ENCODE measurements at places on chromosomes 12 and 14.

GRCh38 chr12:124567673-124568373, 411 bp upstream of the NCOR2 start:
- DNase-seq = peak; percentile 98

GRCh38 chr12:81378601-81379285, 300.9 kb downstream of the ACSS3 start:
- DNase-seq = no peak

DNA sequence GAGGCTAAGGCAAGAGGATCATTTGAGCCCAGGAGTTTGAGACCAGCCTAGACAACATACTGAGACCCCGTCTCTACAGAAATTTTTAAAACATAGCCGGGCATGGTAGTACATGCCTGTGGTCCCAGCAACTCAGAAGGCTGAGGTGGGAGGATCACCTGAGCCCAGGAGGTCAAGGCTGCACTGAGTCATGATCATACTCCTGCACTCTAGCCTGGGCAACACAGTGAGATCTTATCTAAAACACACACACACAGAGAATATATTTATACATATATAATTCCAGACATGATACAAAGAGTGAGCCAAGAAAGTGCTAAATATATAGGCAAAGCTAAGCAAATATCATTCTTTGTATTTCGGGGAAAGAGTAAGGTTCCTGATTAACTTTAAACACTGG, 9.4 kb downstream of the ZFC3H1 start:
- no peak for DNase-seq

- DNase-seq = no peak
Measured at GRCh38 chr12:12008232-12008850, 62.4 kb upstream of the BCL2L14 start.

DNA sequence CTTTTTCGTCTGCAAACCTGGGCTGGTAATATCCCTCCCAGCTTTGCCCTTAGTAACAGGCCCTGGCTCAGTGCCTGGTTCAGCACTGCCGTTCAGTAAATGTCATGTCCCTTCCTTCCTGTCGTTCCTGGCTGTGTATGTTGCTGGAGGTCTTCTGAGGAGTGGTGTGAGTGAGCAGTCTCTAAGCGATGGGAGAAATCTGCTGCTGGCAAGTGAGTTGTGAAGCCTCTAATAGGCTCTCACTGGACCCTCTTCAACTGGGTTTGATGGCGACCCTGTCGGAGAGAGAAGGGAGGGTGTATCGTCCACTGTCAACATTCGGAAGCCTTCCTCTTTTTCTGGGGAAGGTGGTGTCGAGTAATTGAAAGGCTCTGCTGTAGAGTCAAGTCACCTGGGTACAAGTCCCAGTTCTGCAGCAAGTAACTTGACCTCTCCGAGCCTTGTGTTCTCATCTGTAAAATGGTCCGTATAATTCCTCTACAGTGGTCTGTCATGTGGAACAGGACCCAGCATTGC, 62.8 kb downstream of the HRK start:
- peak; percentile 33 for DNase-seq

DNA sequence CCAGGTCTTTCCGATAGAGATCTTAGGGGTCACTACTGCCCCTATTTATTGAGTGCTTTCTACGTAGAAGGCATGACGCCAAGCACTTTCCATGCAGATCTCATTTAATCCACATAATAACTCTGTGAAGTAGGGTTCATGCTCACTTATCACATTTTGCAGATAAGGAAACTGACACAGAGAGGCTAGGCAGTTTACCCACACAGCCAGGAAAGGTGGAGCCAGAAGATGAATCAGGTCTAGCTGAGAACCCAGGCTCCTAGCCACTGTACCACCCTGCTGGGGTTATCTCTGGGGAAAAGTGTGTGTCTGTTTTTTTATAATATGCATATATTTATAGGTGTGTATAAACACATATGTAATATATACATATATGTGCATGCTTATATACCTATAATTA, 83.6 kb downstream of the KSR2 start:
- DNase-seq = no peak

GRCh38 chr12:11853126-11853525, 203.7 kb downstream of the ETV6 start:
- no peak for DNase-seq

DNA sequence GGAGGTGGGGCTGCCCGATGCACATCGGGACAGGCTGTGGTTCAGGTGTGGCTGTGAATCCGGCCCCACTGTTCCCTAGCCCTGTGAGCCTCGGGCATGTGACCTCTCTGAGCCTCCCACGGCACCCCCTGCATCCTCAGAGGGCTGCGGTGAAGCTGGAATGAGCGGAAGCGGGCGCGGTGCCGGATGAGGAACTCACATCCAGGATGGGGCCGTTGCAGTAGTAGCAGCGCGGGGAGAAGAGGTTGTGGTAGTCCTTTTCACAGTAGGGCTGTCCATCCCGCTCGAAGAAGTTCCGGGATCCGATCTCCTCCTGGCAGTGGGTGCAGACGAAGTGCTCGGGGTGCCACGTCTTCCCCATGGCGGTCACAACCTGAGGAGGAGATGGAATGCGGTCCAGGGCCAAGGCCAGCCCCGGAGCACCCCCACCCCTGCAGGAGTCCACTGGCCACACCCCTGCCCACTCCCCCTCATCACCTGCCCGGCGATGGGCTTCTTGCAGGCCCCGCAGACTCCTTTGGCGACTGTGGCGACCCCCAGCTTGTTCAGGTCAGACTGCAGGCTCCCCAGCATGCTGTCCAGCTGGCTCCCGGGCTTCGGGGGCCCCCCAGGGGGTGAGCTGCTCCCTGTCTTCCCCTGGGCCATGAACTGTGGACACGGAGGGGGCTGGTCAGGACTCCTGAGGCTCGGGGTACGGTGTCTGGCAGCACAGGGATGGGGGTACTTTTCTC, 13.9 kb upstream of the RPLP0 start:
- no peak for DNase-seq

DNA sequence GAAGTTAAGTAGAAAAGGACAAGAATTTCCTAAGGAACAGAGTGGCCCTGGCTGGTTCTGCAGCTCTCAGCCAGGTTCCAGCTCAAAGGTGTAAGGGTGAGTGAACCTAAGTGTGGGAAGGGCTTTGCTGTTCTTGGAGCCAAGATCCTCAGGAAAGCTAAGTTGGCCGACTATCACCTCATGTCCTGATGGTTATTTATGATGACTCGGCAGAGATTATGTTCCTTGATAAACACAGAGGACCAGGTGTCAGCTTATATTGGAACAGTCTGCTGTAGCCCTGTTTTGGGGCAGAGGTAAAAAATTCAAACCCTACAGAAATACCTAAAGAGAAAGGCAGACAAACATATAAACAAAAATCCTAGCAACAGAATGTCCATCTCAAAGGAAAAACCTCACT, 128.5 kb downstream of the TBX3 start:
- no peak for DNase-seq

DNA sequence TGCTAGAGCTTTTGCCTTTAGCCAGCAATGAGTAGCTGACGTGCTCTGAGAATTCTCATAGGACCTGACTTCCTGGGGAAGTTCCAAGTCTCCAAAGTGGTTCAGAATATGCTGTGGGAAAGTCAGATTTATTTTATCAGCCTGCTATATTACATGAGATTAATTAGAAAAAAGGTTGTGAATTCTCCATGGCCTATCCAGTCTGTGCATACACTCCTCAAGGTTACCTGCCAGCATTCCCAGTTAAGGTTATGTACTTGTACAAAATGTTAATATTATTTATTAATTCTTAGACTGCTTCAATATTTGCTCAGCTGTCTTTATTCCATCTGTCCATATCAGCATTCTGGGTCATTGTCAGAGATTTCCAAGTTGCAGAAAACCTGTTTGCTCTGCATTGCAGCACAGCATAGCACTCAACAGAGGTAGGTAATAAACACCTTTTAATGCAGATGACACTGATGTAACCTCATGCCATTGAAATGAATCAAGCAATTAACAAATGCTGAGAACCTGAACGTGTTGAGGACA, 2.7 kb upstream of the SEL1L start:
- DNase-seq = no peak

DNA sequence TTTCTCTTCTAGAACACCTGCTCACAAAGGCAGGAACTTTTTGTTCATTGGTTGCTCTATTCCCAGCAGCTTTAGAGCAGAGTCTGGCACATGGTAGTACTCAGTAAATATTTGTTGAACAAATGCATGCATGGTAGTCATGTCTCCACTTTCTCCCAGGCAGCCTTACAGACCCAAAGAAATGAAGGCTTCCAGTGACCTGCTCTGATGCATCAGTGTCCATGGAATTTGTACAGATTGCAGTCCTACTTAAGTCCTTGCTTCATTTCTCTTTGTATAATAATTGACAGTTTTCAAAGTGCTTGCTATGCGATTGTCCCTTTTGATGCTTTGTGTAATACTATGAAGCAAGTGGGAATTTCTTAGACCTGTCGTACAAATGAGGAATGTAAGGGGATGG, 119.6 kb downstream of the DERA start:
- DNase-seq = no peak
